ENCODE measurements at places on chromosomes 7 and 10.

GRCh38 chr7:148253629-148254028, 336.9 kb upstream of the C7orf33 start:
- DNase-seq, result no peak

GRCh38 chr7:122010116-122010515, 133.9 kb downstream of the AASS start:
- DNase-seq, result no peak

- no peak for DNase-seq
These were observed 72.0 kb downstream of the GFRA1 start for GRCh38 chr10:116201011-116201410.

- DNase-seq, result no peak
These were observed 183.7 kb downstream of the FGFR2 start for GRCh38 chr10:121414366-121415062.

- DNase-seq, result no peak
These were observed 46.1 kb upstream of the SLF2 start for GRCh38 chr10:100866575-100867098.
